ENCODE measurements at places on chromosomes 13 and 19. TPM values are rescaled to one million over a fixed set of nuclear protein-coding genes. Genes with fewer than 3 reads are reported as not detected.
A peak's percentile ranks its signal among the peaks of the same experiment; 100 is the strongest.

Gene SMARCA4
- 114 TPM for total RNA-seq

Gene ZNF492
- total RNA-seq, result 1.4 TPM

Gene FGF21
- not detected for total RNA-seq

Gene ZNF611
- total RNA-seq, result 30.7 TPM

Gene TEX26
- total RNA-seq, result not detected

Gene LRRC4B
- total RNA-seq, result not detected

DNA sequence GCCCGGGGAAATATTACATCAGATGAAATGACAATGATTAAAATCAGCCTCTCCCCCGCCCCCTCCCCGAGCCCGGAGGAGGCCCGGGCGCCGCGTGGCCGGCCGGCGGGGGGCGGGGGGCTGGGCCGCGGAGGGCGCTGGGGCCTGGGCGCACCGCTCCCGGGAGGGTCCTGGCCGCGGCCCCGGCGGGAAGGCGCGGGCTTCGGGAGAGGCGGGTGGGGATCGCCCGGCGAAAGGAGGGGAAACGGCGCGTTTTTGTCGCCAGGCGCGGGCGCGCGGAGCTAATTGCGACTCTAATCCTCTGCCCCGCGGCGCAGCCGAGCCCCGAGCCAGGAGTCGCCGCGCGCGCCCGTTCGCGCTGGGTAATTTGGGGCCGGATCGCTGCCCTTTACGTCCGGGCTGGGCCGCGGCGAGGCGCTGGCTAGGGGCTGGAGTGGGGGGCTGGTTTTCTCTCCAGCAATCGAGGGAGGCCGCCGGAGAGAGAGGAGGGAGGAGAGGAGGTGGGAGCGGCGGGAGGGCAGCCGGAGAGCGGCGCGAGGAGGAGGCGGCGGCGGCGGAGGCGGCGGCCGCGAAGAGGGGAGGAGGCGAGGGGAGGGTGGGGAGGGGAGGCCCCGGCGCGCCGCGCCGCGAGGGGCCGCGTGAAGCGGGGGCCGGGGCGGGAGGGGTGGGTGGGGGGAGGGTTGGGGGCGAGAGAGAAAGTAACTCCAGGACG is at the start of gene KCTD15:
KCTD15 (plus strand) TSS at position 707 of the 712 bp plus-strand sequence. CDS start 3,585 bp downstream, outside the sequence.
- no peak for DNase-seq
- no peak within 1 kb of the TSS for H3K27ac ChIP-seq
- H3K27me3 ChIP-seq, result peaks cover 42% of the 10 kb centered on the region
- H3K4me3 ChIP-seq, result peak within 1 kb of the TSS; percentile 49
- peaks cover 3% of the 10 kb centered on the region for H3K4me1 ChIP-seq

- H3K27ac ChIP-seq, result no peak overlapping the region
- H3K36me3 ChIP-seq, result no peaks in the 10 kb centered on the region
- no peak for DNase-seq
- H3K4me1 ChIP-seq, result no peaks in the 10 kb centered on the region
These were observed 12.9 kb upstream of the RNF113B start for GRCh38 chr13:98189841-98190505.

DNA sequence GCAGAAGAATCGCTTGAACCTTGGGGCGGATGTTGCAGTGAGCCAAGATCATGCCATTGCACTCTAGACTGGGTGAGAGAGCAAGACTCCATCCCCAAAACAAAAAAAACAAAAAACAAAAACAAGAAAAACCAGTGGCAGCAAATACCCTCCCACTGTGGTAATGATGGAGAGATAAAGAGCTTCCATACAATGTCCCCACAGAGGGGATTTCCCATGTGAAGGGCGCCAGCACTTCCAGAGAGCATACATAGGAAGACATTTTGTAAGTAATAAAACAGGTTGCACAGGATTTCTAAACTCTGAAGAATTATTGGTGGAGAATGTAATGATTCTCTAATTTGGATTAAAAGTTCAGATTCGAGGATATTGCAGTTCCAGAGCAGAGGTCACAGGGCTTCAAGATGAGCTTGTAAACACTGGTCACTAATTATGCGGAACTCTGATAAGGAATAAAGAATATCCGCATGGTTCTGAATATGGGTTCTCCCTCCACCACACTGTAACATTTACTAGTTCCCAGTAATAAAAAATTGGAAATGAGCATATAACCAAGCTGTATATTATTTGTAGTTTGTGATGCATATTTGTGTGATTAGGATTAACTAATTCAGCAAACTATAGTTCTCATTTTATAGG is 290.1 kb upstream of the SLC10A2 start:
- H3K27ac ChIP-seq, result no peak overlapping the region
- no peak overlapping the region for H3K4me3 ChIP-seq
- no peaks in the 10 kb centered on the region for H3K27me3 ChIP-seq
- H3K4me1 ChIP-seq, result no peaks in the 10 kb centered on the region
- H3K36me3 ChIP-seq, result no peaks in the 10 kb centered on the region

DNA sequence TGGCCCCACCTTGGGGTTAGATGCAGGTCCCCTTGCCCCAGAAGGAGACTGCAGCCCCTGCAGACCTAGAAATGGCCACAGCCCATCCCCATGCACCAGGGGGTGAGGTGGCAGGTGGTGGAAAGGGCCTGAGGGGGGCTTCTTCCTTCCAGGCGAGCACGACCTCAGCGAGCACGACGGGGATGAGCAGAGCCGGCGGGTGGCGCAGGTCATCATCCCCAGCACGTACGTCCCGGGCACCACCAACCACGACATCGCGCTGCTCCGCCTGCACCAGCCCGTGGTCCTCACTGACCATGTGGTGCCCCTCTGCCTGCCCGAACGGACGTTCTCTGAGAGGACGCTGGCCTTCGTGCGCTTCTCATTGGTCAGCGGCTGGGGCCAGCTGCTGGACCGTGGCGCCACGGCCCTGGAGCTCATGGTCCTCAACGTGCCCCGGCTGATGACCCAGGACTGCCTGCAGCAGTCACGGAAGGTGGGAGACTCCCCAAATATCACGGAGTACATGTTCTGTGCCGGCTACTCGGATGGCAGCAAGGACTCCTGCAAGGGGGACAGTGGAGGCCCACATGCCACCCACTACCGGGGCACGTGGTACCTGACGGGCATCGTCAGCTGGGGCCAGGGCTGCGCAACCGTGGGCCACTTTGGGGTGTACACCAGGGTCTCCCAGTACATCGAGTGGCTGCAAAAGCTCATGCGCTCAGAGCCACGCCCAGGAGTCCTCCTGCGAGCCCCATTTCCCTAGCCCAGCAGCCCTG is 4.2 kb upstream of the F10 start:
- H3K4me1 ChIP-seq, result no peaks in the 10 kb centered on the region
- no peak overlapping the region for H3K4me3 ChIP-seq
- no peak overlapping the region for H3K27ac ChIP-seq

GRCh38 chr13:50387051-50387581 is 371.9 kb downstream of the KCNRG start:
- H3K4me3 ChIP-seq, result no peak overlapping the region
- peaks cover 16% of the 10 kb centered on the region for H3K27me3 ChIP-seq
- H3K27ac ChIP-seq, result no peak overlapping the region
- DNase-seq, result peak; percentile 49

DNA sequence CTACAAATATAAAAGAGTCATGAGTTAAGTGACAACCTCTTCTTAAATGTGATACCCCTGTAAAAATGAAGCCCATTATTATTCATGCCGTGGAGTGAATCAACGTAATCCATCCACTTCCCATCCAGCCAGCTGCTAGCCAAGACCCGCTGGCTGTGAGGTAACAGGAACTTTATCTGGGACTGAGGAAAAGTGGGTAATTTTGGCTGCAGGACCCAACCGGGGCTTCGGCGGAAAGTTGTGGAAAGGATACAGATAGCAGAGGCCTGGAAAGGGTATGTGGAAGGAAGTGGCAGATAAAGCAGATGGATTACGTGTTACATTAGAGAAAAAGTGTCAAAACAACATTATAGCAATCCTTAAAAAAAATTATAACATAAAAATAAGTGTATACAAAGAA is 48.3 kb downstream of the SLC7A1 start:
- no peak for DNase-seq
- H3K27ac ChIP-seq, result no peak overlapping the region
- H3K27me3 ChIP-seq, result no peaks in the 10 kb centered on the region
- H3K36me3 ChIP-seq, result peaks cover 33% of the 10 kb centered on the region

DNA sequence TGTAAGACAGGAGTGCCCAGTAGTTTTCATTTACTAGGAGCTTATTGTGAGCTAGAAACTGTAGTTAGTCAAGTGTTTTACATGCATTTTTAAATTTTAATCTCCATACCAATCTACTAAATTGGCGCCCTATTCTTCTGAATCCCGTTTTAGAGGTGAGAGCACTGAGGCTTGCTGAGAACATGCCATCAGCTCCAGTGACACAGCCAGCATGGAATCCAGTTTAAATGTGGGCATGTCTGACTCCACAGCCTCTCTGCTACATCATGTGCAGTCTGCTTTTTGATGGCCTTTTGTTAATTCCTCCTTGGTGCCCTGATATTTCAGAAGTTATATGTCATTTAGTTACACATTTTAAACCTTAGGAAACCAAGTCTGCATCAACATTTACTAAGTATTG is 325.4 kb downstream of the DLEU7 start:
- no peak overlapping the region for H3K4me3 ChIP-seq
- H3K27me3 ChIP-seq, result no peaks in the 10 kb centered on the region
- no peak overlapping the region for H3K27ac ChIP-seq
- DNase-seq, result no peak

DNA sequence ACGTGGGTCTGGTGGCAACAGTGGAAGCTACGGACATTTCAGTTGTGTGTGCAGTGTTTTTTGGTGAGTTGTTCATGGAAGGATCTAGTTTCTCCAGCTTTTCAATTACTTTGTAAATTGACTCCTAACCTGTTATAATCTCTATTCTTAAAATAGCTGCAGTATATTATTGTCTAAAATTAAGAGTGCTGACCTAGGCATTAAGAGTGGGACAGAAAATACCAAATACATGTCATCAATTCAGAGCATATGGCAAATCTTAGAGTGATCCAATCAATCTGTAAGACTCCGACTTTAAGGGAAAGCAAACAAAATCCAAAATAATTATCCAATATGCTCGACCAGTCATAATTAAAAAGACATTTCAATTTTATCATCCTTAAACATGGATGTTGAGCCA is 338.1 kb upstream of the PCDH9 start:
- H3K4me1 ChIP-seq, result no peaks in the 10 kb centered on the region
- no peak for DNase-seq
- no peak overlapping the region for H3K4me3 ChIP-seq
- no peaks in the 10 kb centered on the region for H3K27me3 ChIP-seq

DNA sequence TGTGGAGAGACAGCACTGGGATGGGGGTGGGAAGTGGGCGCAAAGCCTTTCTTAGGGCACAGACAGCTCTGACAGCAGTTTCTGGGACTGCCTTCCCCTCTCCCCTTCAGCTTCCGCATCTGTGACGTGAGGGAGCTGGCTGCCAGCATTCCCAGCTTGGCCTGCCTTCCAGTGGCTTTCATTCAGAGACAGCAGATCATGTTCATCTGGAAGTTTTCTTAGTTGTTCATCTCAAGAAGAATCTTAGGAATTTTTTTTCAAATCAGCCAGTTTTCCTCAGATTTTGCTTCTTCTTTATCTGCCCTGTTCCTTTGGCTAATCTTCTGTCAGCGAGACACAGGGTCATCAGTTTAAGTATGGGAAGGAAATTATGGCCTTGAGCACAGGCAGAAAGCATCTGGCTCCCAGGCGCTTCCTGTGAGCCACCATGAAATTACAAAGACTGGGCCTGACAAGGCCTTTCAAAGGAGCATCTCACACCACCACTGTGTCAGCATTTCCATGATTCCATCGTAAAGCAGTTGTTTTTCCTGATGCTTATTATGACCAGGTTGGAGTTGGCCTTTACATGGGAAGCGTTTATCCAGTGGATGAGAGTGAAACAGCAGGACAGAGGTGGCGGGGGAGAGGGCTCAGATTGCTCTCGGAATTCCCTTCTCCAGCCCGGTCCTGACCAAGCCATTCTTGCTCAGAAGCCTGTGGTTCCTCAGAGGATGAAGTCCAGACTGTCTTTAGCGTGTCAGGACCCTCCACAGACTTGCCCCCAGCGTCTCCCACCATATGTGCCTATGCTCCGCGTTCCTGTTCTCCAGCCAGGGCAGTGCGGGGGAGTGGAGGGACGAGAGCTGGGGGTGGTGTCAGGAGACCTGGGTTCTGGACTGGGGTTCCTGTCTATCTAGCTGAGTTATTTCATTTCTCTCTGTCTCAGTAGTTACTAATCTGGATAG is 43.6 kb downstream of the ARHGAP35 start:
- H3K27me3 ChIP-seq, result no peaks in the 10 kb centered on the region
- H3K27ac ChIP-seq, result no peak overlapping the region
- H3K36me3 ChIP-seq, result peaks cover 3% of the 10 kb centered on the region
- peaks cover 25% of the 10 kb centered on the region for H3K4me1 ChIP-seq
- no peak for DNase-seq
